ENCODE measurements at places on chromosomes 16 and 17.

DNA sequence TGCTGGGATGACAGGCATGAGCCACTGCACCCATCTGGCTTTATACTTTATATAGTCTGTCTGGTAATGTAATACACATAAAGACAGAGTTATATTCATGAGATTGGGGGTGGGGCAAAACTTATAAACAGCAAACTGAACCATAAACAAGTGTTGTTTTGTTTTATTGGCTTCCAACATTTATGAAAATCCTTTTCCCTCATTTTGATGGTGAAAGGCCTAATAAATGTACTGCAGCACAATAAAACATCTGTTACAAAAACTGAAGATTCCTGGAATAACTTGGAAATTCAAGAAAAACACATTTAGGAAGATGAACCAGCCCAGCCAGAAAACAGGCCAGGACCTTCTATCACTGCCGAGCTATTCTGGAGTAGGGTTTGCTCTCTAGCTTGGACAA is 16.1 kb downstream of the NPRL3 start:
- no peak for DNase-seq

DNA sequence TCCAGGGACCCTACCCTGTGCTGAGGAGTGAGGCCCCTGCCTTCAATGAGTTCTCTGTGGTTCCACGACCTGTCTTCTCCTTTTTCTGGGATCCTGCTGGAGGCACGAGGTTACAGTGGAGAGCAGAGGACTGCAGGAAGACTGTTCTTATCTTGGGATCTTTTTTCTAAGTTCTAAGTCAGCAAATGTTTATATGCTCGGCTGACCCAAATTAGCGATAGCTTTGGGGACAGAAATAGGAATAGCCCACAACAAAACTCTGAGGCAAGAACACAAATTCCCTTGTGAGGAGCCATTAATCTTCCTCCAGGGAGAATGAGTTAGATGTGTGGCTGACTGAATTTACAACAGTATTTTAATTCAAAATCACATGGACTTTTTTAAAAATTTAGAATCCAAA is 46.7 kb downstream of the MYOCD start:
- DNase-seq, result no peak

- DNase-seq, result no peak
These were observed 319.3 kb downstream of the RBFOX1 start for GRCh38 chr16:7651803-7652570.

GRCh38 chr17:41555105-41555887 is 16.6 kb downstream of the KRT9 start:
- DNase-seq, result no peak

DNA sequence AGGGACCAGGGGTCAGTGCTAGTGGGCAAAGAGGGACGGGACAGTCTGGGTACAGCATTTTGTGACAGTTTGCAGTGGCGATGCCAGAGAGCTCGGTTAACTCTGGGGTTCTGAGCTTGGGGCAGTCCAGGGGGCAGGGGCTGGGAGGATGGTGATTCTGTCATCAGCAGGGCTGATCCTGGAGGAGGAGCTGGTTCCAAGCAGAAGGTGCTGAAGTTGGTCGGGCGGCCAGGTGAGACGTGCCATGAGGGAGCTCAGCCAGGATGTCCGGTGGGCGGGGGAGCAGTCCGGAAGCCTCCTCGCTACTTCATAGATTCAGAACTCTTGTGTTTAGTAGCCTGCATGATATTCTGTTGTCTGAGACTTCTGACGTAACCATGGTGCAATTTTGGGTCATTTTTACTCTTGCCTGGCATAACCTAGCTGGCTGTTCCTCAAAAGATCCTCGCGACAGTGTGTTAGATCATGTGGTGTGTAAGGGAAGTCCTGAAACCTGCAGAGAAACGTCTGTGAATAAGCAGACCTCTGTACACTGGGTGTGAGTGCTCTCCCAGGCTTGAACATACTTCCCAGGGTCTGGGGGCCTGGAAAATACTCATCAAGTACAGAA is 122.0 kb downstream of the CLEC16A start:
- DNase-seq, result no peak

GRCh38 chr16:79598348-79599181 is 2.0 kb downstream of the MAF start:
- DNase-seq, result no peak

DNA sequence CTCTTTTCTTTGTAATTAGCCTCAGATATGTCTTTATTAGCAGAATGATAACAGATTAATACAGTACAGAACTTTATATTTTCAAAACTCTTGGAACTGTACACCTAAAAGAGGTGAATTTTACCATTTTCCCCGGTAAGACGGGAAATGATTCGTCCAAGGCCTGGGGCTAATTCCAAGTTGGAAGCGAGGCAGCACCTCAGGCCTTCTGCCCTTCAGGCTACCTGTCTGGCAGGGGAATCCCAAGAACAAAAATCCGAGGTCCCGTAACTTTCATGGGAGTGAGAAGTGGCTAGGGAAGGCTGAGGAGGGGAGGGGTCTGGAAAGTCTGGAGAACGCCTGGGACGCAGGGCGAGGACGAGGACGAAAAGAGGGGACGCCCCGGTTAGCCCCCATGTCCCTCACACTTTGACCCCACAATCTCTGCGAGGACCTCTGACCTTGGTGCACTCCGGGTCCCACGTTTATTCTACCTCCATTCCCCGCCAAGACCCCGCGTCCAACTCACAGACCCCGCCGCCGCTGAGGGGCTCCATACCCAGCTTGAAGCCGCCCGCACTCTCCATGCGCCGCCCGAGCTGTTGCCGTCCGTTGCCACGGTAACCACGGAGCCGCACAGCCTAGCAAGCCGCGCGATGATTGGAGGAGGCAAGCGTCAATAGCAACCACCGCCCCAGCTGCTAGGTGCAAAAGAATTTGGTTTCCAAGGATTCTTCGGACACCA is at the start of gene HYDIN:
TSS of gene HYDIN (minus strand) at position 601 of the 724 bp plus-strand sequence. CDS start 43,827 bp downstream, outside the sequence.
- DNase-seq, result no peak

- peak; percentile 78 for DNase-seq
These were observed 3.0 kb upstream of the QPRT start for GRCh38 chr16:29675811-29676643.

DNA sequence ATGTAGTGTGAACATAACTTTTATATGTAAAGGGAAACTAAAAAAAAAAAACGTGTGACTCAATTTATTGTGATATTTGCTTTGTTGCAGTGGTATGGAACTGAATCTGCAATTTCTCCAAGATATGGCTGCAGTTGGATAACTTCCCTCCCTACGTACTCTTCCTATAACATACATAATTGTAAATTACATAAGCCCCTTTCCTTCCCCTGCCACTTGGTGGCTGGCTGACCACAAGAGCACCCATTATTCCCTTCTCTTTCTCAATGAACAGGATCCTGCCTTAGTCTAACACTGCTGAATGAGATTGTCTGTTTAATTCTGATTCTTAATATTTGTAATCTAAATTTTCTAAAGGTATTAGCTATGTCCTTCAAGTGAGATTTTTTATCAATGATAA is 27.8 kb downstream of the CCL4 start:
- DNase-seq, result no peak

GRCh38 chr16:73253922-73254480 is 206.1 kb upstream of the ZFHX3 start:
- no peak for DNase-seq
